ENCODE measurements at places on chromosomes 2 and 18. TPM values are rescaled to one million over a fixed set of nuclear protein-coding genes. Genes with fewer than 3 reads are reported as not detected.

The BOK gene
- 37.4 TPM for total RNA-seq

The DUSP2 gene
- 0.57 TPM for total RNA-seq

The LYG2 gene
- not detected for total RNA-seq

The ARHGEF33 gene
- 0.22 TPM for total RNA-seq

The CFC1 gene
- not detected for total RNA-seq

The CRYBA2 gene
- total RNA-seq: not detected

The SGPP2 gene
- not detected for total RNA-seq

The BOLL gene
- total RNA-seq: not detected

The GNLY gene
- not detected for total RNA-seq

The GKN1 gene
- total RNA-seq: 0.22 TPM
